ENCODE measurements at places on chromosomes 2 and 18.
A peak's percentile ranks its signal among the peaks of the same experiment; 100 is the strongest.

DNA sequence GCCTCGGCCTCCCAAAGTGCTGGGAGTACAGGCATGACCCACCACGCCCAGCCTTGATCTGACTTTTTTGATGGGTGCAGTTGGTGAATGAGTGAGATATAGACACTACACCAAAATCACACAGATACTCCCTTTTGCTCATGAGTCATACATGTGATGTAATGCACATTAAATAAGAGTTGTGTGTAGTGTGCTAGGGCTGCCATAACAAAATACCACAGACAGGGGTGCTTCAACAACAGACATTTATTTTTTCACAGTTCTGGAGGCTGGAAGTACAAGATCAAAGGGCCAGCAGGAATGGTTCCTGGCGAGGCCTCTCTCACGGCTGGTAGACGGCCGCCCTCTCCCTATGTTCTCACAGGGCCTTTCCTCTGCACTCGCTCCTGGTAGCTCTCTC, 46.6 kb downstream of the GBX2 start:
- DNase-seq = no peak

DNA sequence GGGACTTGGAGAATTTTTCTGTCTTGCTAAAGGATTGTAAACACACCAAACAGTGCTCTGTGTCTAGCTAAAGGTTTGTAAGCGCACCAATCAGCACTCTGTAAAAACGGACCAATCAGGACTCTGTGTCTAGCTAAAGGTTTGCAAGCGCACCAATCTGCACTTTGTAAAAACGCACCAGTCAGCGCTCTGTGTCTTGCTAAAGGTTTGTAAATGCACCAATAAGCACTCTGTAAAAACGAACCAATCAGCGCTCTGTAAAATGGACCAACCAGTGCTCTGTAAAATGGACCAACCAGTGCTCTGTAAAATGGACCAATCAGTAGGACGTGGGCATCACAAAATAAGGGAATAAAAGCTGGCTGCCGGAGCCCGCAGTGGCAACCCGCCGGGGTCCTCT, 16.5 kb downstream of the ABI2 start:
- DNase-seq = no peak

DNA sequence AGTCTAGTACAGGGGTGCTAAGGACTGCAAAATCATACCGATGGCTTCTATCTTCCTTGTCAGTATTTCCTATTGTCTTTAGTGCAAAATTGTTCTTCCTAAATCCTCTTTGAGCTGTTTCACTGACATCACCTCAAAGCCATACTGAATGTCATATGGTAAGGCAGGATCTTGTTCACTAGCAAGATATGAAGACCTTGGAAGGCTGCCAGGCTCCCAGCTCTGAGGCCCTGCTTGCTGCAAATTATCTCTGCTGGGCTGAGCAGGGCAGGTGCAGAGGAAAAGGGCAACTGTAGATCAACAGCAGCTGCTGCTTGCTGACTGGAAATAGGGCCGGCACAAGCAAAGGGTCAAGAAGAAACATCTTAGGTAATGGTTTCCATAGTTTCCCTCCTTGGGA, 58.2 kb downstream of the PMAIP1 start:
- DNase-seq = peak; percentile 11

- no peak for DNase-seq
Observed at GRCh38 chr2:196957442-196957841, 30.9 kb upstream of the PGAP1 start.

GRCh38 chr18:47679864-47680263, 250.6 kb downstream of the SMAD2 start:
- DNase-seq = no peak
